ENCODE measurements at places on chromosomes 4 and X.

GRCh38 chr4:97525236-97525635, 618.0 kb downstream of the STPG2 start:
- DNase-seq, result no peak

DNA sequence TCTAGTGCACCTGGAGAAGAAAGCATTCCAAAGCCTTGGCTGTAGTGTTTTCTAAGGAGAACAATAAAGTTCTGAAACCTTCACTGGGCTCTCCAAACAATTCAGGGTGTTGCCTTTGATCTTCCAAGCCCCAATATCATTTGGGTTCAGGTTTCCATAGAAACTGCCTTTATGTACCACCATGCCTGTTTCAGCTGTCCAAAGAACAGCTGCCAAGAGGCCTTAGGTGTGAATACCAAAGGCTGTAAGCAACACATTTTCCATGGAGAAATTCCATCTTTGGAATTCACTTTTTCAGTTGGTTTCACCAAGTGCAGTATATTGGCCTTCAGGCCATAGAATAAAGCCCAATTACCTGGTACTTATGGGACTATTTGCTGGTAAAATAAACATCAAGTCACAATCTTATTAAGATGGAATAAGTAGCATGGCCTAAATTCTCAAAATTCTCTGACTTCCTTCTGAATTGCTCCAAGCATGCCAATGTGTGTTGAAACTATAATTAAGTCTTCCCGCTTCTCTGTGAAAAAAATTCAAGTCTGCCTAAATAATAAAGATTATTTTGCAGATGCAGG, 61.9 kb downstream of the COX18 start:
- no peak for DNase-seq

GRCh38 chr4:27081675-27082586, 221.3 kb downstream of the STIM2 start:
- no peak for DNase-seq

DNA sequence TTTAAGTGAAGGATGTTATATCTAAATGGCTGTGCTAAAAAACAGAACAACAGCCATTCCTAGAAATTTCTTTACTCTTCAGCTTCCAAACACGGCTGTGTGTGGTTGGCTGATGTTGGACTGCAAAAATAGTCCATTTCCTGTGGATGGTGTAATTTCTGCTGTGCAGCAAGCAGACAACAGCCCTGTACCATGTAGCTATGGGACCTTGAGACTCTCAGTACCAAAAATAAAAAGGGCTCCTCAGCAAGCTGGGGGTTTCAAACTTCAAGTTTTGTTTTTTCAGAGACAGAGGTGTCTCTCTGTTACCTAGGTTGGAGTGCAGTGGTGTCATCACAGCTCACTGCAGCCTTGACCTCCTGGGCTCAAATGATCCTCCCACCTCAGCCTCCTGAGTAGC, 18.1 kb downstream of the CD40LG start:
- DNase-seq, result no peak

- no peak for DNase-seq
Observed at GRCh38 chrX:154824638-154825037, 9.8 kb downstream of the SMIM9 start.

DNA sequence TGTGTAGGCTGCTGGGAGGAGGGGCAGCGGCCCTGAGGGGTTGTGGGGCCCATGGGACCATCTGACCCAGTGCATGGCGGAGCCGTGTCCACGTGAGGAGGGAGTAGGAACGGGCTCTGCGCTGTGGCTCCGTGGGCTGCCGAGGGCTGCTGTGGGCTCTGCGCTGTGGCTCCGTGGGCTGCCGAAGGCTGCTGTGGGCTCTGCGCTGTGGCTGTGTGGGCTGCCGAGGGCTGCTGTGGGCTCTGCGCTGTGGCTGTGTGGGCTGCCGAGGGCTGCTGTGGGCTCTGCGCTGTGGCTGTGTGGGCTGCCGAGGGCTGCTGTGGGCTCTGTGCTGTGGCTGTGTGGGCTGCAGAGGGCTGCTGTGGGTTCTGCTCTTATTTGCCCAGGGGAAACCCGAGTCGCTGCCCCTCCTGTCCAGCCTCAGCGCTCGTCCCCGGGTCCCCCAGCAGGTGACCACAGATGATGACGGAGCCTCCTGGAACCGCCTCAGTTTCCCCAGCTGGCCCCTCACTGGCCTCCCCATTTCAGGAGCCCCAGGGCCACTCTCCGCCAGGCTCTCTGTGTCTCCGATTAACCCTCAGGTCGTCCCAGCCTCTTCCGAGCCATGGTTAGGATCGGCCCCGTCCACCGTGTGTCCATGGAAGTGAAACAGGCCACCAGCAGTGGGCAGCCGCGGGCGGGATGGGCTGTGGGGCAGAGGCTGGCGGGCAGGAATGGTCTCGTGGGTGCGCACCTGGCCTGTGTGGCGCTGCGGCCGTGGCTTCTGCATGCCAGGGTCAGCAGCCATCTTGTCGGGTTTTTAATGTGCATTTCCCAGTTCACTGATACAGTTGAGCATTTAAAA, 20.0 kb downstream of the PCGF3 start:
- no peak for DNase-seq

DNA sequence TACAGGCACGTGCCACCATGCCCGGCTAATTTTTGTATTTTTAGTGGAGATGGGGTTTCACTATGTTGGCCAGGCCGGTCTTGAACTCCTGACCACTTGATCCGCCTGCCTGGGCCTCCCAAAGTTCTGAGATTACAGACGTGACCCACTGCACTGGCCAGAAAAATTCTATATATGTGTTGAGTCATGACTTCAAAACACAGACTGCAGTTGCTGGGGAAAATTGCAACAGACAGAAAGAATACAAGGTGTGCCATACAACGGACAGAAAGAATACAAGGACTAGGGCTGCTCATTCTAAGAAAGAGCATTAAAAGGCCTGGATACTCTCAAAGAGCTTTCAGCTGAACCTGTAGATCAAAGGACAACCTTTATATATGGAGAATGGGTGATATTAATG, 109.6 kb upstream of the ACSL4 start:
- no peak for DNase-seq

DNA sequence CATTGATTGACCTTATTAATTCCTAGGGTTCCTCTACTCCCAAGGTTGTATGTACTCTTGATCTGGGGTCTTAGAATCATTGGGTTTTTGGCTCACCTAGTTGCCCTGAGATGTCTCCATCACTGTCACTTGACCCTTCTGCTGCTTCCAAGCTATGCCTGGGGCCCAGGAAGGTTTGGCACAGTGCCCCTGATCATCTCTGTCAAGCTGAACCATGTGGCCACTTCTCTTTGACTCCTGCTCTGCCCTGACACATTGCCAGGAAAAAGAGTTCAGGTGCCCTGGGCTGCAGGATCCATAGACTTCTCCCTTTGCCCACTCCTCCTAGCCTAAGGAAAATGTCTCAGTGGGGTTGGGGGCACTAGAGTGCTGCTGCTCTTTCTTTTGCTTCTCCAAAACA, 3.9 kb upstream of the CHST7 start:
- no peak for DNase-seq

DNA sequence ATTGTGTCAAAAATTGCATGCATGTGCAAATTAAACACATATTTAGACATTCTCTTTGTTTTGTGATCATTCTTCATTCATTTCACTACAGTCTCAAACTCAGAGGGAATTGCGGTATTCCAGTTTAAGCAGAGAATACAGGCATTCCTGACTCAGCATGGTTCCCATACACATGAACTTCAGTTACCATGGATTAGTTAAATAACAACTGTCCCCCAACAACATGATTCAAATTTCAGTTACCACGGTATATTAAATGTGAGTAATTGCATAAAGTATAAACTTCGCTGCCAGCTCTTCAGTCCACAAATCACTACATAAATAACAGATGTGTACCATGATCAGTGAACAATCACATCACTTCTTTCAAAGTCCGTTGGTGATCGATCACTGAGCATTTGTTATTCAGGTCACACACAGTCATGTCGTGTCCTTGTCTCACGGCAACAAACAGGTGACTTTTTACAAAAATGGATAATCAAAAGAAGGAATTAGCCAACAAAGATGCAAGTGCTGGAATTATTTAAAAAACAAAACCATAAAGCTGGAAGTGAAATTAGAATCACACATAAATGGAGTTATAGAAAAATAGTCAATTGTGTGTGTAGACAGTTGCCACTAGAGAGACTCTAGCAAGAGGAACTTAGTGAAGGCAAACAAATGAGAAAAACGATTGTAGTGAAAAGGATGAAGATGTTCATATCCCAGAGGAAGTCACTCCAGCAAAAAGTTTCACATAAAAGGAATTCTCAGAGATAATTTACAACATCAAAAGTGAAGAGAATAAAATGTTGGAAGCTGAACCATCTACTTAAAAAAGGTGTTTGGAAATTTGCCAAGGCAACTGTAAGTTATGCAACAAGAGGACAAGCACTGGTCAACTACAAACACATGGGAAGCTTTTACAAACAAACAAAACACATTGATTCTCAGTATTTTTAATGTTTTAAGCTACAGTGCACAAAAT, 138.6 kb upstream of the SMARCAD1 start:
- DNase-seq, result no peak

- no peak for DNase-seq
Observed at GRCh38 chr4:131509521-131509920, 1639.6 kb upstream of the PCDH10 start.

- no peak for DNase-seq
Observed at GRCh38 chr4:184890499-184890898, 64.7 kb upstream of the ACSL1 start.

GRCh38 chr4:65227628-65228027, 442.7 kb downstream of the EPHA5 start:
- DNase-seq, result no peak

DNA sequence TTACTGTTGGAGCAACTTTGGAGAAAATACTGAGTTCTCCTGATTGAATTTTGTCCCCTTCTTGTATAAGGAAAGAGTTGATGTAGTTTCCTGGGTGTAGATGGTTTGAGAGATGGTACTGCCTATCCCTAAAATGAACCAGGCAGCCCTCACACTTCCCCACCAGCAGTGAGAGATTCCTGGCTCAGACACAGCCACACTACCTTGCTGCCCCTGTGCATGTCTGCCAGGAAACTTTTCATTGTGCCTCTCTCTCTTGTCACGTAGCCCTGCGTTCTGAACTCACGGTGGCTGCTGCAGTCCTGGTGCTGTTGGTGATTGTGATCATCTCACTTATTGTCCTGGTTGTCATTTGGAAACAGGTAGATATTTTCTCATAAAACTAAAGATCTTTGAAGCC, 45.2 kb downstream of the PDGFRA start:
- DNase-seq, result no peak

DNA sequence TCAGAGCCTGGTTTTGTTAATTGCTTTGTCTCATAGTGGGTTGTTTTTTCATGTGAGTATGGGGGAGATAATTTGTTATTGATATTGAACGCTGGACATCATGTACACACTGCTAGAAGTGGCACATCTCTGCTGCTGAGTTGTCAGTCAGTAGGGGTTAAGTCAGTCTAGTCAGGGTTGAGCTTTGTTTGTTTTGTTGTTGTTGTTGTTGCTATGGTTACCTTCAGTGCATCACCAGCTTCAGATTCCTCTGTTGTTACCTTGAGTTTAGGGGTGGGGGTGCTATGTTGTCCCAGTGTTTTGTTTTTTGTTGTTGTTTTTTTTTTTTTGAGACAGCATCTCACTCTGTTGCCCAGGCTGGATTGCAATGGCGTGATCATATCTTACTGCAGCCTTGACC, 9.9 kb downstream of the YIPF6 start:
- peak; percentile 64 for DNase-seq

- DNase-seq, result no peak
Observed at GRCh38 chrX:20913760-20914159, 460.5 kb upstream of the CNKSR2 start.

DNA sequence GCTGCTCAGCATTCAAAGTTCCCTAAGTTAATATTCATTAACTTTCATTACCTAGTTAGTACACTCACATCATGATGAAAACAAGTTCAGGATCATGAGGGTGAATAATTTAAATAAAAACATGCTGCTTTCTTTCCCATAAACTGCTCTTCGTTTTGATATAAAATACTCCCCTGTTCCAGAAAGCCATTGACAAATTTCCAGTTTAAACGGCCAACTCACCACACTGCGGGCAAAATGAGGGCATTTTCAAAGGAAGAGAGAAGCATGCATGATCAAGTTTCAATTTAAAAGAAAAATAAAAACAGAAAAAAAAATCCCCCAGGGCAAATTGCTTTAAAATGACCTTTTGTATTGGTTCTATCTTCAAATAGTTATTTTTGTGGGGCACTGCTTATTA, 69.6 kb downstream of the EPHA5 start:
- DNase-seq, result no peak

- DNase-seq, result no peak
Observed at GRCh38 chr4:17647927-17648326, 33.5 kb downstream of the MED28 start.

DNA sequence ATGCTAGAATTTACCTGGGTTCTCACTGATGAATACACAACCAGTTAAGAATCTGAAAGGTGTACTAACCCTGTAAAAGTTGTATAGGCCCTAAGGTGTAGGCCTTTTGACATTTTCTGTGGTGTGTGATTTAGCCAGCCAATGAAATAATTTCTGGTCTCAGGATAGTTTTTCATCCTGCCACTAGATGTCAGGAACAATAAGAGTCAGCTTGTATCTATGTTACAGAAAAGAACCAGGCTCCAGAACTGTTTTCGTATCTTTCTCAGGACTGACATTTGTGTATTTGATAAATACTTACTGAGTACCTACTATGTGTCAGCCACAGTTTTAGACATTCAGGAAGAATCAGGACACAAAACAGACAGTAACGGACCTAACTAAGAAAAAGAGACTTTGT, 673.6 kb upstream of the TENM3 start:
- no peak for DNase-seq

DNA sequence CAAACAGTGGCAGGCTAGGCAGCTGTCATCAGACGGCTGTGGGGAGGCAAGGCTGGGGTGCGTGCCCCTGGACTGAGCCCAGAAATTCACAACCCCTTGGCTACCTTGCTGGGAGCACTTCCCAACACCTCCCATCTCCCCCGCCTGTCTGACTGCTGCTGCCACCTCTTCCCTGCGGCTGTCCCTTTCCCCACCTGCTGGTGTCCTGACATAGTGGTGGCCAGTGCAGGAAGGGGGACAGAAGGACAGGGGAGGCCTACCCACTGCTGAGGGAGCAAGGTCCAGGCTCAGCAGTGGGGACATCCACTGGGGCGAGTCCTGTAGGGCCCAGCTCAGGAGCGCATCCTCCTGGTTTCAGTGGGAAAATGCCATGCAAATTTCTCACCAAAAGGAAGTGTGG, 3.4 kb downstream of the ABCD1 start:
- no peak for DNase-seq

All from PC-9 (cell line).